ENCODE measurements at places on chromosomes 13 and 19.
A peak's percentile ranks its signal among the peaks of the same experiment; 100 is the strongest.

DNA sequence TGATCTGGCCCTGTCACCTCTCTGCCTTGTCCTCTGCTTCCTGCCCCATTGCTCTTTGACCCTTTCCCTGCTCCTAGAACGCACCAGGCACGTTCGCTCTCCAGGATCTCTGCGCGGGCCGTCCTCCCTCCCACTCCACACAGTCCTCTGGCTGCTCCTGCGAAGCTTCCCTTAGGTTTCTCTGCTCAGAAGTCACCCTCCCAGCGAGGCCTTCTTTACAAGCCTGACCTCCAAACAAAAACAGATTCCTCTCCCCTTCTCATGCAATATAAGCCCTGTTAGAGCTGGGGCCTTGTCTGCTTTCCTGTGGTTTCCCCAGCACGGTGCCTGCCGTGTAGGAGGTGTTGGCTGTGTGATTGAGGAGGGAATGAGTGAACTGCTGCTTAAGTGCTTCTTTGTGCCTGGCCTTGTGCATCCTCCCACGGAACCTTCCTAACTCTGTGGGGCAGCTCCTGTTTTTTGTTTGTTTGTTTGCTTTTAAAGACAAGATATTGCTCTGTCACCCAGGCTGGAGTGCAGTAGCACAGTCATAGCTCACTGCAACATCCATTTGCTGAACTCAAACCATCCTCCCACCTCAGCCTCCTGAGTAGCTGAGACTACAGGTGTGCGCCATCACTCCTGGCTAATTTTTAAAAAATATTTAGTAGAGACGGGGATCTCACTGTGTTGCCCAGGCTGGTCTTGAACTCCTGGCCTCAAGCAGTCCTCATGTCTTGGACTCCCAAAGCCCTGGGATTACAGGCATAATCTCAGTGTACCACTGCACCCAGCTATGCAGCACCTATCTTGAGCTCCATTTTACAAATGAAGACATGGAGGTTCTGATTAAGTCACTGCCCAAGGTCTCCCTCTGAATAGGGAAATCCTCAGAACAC, 82.0 kb downstream of the SIPA1L3 start:
- DNase-seq, result no peak

DNA sequence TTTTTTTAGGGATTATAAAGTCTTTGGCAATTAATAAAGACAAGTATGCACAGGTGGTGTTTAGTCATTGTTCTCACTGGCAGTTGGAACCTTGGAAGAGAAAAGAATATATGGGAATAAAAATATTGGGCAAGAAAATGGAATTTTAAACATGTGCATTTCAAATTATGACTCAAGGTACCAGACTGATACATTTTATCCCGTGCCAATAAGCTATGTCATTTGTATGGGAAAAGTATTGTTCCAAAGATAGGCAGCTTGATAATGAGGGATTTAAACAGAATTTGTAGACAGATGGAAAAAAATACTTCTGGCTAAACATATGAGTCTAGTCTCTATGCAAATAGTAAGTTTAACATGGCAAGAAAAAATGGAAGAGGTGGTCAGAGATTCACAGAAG, 169.5 kb upstream of the UFM1 start:
- DNase-seq, result no peak

- DNase-seq, result no peak
These were observed 94.6 kb downstream of the ING1 start for GRCh38 chr13:110808138-110808537.

DNA sequence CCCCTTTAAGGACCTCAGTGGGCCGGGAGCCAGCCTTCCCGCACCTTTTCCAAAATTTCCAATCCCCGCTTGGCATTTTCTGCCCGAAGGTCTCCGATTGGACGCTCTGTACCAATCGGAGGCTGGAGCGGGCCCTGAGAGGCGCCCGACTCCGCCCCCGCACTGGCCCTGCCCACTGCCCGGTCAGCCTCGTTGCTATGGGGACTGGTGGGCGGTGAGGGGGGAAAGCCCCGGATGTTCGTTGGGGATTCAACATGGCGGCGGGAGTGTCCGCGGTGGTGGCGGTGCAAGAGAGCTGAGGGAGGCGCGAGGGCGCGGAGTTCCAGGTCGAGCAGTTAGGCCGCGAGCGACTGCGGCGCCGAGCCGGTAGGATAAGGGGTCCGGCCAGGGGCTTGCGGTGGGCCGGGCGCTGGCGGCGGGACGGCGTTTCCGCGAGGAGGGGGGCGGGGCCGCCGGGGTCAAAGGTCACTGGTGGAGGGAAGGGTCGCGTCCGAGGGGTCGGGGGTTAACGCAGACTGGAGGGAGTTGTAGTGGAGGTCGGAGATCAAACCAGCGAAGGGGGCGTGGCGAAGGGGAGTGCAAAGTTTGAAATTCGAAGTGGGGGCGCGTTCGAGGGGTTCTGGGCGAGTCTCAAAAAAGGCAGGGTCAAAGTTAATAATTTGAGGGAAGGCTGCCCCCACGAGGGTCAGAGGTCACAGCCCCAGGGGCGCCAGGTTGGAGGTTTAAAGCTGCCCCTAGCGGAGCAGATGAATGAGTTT, at the start of gene PAK4:
PAK4 (plus strand) TSS at position 233 of the 758 bp plus-strand sequence. CDS start 43,768 bp downstream, outside the sequence.
- DNase-seq, result peak; percentile 92

DNA sequence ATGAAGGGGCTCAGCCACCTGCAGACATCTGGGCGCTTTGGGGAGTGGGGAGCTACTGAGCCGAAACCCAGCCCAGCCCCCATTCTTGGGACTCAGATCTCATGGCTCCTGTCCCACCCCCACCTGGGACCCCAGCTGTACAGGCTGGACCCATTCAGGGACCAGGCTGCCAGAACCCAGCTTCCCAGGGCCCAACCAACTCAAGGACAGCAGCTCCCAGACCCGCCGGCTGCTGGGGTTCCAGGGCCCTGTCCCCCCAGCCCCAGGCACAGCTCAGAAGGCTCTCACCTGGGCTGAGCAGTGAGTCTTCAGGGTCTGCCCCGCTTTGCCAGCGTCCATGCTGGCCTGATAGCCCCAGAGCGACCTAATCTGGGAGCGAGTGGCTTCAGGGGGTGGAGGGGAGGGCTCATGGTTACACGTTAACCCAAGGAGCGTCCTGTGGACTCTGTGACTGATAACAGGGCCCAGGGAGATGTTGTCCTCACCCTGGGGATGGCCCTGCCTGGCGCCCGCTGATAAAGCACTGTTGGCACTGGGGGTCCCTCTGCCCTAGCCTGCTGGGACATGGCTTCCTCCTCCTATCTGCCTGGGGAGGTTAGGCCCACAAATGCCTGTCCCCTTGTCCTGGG, at the start of gene TMEM86B:
TMEM86B (minus strand) TSS at position 361 of the 629 bp plus-strand sequence; CDS start at position 339, 22 bp downstream.
- DNase-seq, result no peak

DNA sequence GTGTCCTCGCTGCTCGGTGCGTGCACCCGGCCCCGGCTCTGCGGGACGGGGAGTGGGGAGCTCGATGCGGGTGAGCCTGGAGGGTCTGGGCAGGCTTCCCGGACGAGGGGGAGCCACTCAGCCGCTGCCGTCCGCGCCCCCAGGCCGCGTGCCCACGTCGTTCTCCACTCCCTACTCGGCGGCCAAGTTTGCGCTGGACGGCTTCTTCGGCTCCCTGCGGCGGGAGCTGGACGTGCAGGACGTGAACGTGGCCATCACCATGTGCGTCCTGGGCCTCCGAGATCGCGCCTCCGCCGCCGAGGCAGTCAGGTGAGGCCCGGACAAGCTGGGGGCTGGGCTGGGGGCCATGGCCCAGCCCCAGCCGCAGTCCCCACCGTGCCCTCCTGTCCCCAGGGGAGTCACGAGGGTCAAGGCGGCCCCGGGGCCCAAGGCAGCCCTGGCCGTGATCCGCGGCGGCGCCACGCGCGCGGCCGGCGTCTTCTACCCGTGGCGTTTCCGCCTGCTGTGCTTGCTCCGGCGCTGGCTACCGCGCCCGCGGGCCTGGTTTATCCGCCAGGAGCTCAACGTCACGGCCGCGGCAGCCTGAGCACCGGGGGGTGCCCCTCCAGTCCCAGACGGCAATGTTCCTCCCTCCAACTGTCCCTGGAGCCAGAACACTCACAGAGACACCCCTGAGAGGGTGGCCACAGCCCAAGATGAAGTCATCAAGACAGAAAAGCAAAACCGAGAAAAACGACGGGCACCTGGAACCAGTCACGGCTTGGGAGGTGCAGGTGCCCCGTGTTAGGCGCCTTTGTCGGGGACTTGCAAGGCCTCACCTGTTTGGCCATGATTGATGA, 2.5 kb upstream of the RPL36 start:
- no peak for DNase-seq

- peak; percentile 68 for DNase-seq
These were observed 5.3 kb downstream of the DHPS start for GRCh38 chr19:12676384-12676792.

DNA sequence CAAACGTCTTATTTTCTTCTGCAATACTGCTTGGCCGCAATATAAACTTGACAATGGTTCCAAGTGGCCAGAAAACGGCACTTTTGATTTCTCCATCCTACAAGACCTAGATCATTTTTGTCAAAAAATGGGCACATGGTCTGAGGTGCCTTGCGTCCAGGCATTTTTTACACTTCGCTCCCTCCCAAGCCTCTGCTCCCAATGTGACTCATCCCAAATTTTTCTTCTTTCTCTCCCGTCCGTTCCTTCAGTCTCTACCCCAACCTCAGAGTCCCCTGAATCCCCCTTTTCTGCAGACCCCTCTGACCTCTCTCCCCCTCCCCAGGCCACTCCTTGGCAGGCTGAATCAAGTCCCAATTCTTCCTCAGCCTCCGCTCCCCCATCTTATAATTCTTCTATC, 14.3 kb upstream of the OR10H1 start:
- no peak for DNase-seq

- peak; percentile 64 for DNase-seq
These were observed 6.7 kb downstream of the NAPSA start for GRCh38 chr19:50358483-50359327.

DNA sequence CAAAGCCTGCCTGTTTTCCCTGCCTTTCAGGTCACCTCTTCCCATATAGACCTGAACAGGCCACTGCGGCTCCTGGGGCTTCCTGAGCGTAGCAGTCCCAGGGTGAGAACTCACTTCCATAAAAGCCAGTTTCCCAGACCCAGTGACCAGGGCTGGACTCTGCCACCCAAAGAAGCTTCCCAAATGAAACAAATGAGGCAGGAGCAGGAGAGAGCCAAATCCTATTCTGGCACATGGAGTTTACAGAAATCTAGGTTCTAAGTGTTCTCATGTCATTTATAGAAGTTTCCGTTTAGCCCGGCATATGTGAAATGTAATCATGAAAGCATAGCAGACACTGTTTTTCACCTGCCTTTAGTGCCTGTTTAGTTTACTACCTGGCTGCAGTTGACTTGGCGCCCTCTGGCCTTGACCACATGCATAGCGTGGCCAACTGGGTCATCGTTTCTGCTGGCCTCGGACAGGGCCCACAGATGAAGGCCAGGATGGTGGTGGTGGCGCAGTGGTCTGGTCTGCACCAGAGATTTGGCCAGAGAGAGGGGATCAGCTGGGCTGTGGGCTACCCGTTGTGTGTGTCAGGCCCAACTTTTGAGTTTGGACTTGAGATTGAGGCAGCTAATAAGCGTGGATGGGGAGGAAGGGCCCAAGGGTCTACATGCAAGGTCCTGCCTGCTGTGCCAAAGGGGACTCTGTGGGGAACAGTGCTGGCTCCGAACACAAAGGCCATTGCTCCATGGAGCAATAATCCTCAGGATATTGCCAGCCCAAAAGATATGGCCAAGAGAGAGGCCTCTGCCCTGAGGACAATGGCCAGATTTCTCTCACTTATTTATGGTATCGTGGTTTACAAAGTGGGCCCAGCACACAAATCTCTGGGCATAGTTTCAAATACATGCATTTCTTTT, 43.3 kb downstream of the NFIX start:
- DNase-seq, result no peak

Data from activated T-helper 1 cell treated with Interleukin-2 at 50 U/mL for 16 hours (primary cell).